Stimulated activated CD8-positive, alpha-beta memory T cell treated with anti-CD3 and anti-CD28 coated beads, Interleukin-2, amount 100 ng/mL, for 1 hour (primary cell): ENCODE measurements at places on chromosomes 2 and 18.

- no peak for DNase-seq
These were observed 138.7 kb upstream of the BOD1L2 start for GRCh38 chr18:57008001-57008686.

GRCh38 chr2:113822087-113822815 is 65.8 kb upstream of the SLC35F5 start:
- no peak for DNase-seq

DNA sequence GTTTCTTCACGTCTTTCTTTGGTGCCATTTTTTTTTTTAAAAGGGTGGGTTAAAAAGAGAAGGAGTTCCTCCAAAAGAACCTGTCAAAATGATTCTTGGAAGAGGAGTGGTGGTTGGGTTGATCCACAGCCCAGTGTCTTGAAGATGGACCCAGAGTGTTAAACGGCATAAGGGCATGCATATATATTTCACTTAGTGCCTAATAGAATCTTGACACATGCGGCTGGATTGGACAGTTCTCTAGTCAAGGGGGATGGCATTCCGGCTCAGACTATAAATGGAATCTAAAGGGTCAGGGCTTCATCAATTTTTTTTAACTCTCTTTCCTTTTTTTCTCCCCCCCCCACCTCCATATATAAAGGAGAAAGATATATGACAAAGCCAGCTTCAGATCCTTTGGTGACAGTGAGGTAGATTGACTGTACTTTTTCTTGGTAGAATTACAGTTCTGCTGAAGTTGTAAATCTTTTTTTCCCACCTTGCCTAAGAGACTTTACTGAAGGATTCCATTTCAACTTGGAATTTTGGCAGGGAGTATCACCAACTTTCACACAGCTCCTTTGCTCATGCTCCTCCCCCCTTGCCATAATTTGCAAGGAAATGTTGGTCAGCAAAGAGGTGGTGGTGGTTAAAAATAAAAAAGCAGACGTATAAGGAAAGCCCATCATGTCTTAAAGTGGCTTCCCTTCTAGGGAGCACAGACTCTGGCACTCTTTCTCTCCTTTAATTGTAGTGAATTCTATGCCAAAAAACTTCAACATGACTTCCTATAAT is at the start of gene MYL1:
MYL1 (minus strand) TSS at position 160 of the 774 bp plus-strand sequence; CDS start at position 28, 132 bp downstream.
- DNase-seq = no peak

DNA sequence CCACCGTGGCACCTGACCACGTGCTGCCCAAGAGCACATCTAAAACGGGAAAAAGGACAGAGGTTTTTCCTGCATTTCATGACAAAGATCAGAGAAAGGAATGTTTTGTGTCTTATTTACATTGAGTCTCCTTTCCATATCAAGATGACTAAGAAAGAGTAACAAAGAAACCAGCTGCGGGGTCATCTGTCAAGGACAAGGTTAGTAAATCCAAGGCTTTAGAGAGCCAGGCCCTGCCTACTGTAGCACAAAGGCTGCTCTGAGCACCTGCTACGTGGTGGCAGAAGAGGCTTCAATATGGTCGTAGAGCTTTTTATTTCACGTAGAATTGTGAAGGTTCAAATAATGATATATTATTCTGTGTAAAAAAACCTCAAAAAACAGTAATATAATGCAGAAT is 51.0 kb downstream of the PRELID3A start:
- no peak for DNase-seq

DNA sequence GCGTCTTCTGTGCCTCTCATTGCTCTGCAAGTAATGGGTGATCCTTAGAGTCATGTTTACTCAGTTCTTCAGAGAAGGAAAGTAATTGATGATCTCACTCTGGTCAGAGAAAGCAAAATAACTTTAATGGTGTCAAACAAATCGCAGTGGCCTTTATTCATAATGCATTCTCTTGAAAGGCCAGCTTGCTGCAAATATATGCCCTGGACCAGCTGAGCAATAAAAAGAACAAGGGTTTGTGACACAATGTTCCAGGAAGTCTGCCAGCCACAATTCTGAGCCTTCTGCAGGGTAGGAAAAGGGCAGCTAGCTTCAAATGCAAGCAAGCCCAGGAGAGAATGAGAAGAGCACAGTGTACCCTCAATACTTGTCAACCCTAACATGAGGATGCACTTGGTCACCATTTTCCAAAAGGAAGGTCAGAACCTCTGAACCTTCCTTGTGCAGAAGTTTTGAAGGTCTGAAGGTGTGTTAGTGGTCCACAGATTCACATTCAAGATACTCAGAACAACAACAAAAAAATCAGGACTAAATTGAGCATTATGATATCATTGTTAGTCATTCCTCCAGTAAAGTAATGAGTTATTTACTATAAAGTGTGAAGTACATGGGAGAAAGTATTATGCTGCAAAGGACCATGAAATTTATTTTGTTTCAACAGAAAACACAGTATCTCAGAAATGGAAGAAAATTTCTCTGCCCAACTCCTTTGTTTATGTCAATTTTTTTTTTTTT is 355.6 kb downstream of the PAX3 start:
- no peak for DNase-seq

DNA sequence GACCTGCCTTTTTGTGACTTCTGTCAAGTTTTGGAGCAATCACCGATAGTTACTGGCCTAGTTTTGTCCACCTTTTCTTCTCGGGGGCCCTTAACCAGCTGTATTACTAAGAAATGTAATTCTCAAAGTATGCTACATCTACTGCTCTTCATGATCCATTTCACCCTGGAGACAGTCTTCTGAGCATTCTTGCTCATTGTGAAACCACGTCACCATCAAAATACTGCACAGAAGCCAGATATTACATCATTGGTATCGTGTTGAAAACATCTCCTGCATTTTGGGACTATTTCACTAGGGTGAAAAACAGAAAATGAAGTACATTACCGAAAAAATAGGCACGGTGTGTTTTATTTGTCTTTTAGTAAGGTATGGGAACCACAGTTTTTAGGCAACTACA is 11.7 kb downstream of the LYPD6B start:
- no peak for DNase-seq

DNA sequence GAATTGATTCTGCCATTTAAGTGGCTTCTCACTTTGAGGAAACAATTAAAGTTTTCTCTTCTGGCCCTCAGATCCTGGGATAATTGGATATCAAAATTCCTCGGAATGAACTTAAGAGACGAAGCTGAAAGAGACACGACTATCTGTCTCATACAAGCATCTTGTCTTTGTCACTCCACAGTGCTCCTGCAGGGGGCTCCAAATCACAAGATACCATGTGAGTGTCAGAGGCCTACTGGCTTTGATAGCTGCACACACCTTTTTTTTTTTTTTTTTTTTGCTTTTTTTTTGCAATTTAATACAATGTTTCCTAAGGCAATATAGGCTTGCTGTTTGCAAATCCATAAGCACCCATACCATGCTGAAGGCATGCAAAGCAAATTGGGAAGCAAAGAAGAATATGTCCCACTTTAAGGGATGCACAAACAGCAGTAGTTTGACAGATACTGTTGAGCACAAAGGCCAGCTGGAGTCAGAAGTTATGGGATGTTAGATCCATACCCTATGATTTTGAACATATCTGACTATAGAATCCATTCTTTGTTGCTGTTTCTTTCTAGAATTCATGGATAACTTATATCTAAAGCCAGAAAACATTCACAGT is 109.0 kb upstream of the CBLN2 start:
- no peak for DNase-seq

GRCh38 chr2:215553946-215554345 is 118.1 kb upstream of the FN1 start:
- no peak for DNase-seq

DNA sequence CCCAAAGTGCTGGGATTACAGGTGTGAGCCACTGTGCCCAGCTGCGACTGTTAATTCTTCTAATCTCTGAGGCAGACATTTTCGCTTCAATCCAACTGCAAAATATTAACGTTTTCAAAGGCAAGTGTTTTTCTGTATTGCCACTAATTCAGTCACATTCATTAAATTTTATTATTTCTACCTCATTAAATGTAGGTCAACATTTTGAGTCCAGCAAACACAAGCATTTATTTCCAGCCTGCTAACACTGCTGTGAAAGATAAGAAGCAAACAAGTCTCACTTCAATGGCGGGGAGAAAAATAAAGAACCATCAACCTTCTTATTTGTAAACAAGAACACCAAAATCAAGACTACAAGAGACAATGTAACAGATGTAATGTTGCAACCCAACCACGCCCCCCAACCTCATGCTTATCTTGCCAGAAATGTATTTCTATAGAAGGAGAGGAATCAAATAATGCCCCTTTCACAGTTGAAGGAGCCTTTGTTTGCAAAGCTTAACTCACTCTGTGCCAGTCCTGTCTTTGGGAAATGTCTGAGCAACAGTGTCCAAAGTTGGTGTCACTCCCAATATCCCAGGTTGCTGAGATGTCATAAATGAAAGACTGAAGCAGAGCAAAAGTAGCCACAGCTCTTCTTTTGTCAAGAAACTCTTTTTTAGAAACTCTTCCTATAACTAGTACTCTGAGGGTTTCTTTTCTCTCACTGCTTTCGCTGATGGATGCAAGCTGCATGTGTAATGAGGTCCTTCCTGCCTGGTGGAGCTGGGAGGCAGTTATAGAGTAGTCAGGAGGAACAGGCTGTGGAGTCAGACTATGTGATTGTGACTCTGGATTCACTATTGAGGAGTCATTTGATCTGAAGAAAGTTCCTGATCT is 8.6 kb downstream of the DOCK10 start:
- DNase-seq = no peak

DNA sequence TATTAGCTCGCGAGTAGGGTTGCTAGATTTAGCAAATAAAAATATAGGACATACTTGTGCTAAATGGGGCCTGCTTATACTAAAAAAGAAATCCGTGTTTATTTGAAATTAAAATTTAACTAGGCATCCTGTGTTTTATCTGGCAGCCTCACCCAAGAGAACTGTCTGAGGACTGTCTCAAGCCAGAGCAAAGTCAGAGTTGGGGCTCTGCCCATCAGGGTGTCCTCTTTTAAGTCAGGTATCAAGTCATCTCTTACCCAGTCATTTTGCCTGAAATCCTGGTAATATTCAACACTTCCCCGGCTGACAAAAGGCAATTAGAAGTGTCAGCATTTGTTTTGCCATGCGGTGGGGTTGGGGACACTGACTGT is 48.3 kb upstream of the ST3GAL5 start:
- DNase-seq = no peak

GRCh38 chr18:74840492-74841167 is 243.0 kb downstream of the ZNF407 start:
- no peak for DNase-seq

DNA sequence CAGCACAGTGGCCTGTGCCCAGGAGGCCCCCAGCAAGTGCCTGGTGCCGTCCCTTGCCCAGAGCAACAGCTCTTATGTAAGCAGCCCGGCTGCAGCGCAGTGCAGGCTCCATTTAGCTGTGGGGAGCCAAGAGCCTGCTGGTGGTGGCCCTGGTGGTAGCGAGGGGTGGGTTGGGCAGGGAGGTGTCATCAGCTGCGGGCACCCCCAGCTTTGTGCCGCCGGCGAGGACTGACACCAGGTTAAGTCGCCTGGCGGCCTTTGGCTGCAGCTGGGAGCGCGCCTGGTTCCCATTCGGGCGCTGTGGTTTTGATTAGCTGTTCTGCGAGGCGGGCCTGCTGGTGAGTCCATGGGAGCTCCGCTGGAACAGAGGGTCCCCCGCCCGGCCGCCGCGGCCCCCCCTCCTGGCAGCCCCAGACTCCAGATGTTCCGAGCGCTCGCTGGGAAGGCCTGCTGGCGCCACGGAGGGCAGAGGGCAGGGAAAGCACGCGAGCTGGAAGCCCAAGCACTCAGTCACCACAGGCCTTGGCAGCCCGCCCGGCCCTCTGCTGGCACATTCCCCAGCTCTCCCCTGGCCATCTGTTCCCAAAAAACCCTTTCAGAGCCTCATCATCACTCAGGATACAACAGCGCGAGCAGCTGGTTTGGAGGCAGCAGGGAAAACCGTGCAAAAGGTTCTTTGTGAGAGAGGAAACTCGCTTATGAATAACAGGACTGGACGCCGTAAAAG is 18.4 kb downstream of the ATOH8 start:
- no peak for DNase-seq
